Activated CD4-positive, alpha-beta T cell treated with anti-CD3 and anti-CD28 coated beads, Interleukin-2, amount 50 U/mL, for 4 hours (primary cell): ENCODE measurements at places on chromosomes 6 and 20.

GRCh38 chr6:107699697-107700325, 124.3 kb downstream of the SCML4 start:
- no peak for DNase-seq

DNA sequence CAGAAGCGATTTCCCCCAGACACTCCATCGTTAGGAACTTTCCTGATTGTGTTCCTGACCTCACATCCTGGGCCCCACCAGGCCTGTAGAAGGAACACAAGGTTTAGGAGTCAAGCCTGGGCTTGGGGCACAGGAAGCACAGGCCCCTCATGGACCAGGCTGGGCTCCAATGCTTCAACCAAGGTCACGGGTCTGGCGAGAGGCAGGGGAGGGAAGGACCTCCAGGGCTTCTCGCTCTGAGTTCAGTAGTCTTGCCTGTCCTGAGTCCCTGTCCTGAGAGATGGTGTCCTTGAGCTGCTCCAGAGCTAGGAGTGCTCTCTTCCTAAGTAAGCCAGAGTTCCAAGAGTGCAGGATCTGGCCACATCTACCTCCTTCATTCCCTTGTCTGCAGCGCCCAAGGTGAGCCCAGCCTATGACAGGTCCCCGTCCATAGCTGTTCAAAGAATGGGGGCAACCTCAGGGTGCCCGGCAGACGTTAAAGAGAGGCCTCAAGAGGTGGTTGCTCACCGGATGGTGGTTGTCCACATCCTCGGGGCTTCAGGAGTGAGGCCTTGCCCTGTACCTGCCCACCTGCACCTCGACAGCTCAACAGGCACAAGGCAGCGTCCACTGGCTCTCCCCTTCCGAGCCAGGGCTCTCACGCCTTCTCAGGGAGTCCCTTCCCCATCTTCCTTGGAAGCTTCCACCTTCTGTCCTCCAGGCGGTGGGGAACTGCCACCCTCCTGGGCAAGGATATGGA, 1.6 kb upstream of the TUBB1 start:
- DNase-seq, result no peak

GRCh38 chr6:158897236-158897635, 78.1 kb upstream of the EZR start:
- DNase-seq, result no peak

- no peak for DNase-seq
These were observed 14.3 kb downstream of the TBPL1 start for GRCh38 chr6:133967347-133967746.

DNA sequence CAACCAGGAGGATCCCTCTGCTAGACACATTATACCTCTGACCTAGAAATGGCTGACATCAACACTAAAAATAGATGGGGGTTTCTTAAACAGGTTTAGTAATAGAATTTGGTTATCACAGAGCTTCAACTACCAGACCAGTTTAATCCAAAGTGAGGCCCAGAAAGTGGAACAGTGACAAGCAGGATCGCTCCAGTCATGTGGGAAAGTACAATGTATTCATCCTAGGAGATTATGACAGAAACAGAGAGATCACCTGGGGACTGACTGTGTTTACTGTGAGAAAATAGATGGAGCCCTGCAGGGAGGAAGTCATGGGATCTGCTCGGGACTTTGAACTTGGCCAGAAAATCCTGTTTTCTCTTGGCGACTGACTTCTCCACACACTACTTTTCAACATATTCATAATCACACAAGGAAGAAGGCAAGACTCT, 238.7 kb upstream of the SOX4 start:
- no peak for DNase-seq

- no peak for DNase-seq
These were observed 83.3 kb downstream of the FOXF2 start for GRCh38 chr6:1472643-1473042.

DNA sequence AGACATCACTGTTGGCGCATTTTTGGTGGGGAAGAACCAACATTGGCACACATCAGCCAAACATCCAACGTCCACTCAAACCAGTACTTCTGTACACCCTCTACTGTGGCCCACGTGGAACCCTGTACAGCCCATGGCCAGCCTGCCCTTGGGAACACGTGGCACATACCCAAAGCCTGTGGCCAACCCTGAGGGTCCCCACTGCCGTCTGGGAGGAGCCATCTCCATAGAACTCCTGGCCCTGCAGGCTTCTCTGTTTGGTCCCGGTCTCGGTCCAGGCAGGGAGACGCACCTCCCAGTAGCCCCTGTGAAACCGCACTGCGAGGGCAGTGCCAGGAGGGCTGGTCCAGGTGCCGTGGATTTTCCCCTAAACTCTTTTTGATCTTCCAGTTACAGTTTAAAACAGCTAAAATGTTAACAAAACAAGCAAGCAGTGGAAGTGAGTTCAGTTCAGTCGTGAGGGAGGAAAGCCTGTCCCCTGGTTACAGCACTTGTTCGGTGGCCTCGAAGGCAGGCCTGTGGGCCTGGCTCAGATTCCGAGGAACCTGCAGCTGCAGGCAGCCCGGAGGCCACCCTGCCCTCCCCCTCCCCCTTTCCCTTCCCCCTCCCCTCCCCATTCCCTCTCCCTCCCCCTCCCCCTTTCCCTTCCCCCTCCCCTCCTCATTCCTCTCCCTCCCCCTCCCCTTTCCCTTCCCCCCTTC, 233.7 kb downstream of the DLL1 start:
- no peak for DNase-seq

- DNase-seq, result no peak
These were observed 9.7 kb downstream of the FUCA2 start for GRCh38 chr6:143501851-143502250.
